ENCODE measurements at places on chromosomes 12 and 14.

GRCh38 chr14:72559202-72559601 is 334.7 kb downstream of the DPF3 start:
- no peak for DNase-seq

DNA sequence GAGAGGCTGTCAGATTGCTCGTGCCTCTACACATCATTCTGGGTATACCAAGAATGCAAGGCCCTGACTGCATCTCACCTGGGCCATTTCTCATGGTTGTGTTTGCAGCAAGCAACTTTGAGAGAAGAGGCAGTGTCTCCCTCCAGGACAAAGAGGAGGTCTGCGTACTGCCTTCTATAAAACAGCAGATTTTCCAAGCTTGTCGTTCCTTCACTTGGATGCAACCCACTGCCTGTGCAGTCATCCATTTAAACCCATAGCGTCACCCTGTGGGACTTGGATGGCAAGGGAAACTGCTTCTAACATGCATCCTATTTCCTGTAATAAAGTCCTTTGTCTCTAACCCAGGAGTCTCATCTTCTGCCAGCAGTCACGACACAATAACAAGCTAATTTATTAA is 1.3 kb downstream of the POMT2 start:
- DNase-seq, result no peak

DNA sequence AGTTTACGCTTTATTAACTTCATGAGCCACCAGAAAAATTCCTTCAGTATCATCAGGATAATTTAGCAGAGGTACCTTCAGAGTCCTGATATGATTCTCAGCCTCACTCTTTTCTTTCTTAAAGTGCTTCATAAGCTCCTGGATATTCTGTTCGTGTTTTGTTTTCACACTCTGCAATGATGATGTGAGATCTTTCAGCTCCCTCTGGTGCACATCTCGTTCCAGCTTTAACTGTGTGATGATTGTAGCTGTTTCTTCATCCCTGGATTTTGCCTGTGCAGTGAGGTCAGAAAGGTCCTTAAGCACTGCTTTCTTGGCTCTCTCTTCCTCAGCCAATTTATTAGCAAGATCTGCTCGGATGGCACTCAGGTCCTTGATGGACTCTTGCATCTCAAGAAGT is 156.7 kb downstream of the CEP128 start:
- DNase-seq, result no peak

DNA sequence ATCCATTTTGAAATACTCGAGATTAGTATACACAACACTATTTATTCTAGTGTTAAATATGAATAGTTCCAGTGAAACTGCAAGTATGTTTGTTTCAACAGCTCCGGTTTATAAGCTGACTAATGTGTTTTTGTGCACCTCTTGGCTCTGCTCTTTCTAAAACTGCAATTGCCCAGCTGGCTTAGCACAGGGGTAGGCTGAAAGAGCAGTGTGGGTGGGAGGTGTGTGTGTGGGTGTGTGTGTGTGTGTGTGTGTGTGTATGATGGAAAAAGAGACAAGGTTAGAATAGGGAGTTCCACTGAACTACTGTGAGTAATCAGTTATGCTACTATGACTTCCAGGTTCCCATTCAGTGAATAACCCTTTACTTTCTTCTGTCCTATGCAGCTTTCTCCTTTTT is 37.8 kb upstream of the DDHD1 start:
- DNase-seq, result peak; percentile 41

DNA sequence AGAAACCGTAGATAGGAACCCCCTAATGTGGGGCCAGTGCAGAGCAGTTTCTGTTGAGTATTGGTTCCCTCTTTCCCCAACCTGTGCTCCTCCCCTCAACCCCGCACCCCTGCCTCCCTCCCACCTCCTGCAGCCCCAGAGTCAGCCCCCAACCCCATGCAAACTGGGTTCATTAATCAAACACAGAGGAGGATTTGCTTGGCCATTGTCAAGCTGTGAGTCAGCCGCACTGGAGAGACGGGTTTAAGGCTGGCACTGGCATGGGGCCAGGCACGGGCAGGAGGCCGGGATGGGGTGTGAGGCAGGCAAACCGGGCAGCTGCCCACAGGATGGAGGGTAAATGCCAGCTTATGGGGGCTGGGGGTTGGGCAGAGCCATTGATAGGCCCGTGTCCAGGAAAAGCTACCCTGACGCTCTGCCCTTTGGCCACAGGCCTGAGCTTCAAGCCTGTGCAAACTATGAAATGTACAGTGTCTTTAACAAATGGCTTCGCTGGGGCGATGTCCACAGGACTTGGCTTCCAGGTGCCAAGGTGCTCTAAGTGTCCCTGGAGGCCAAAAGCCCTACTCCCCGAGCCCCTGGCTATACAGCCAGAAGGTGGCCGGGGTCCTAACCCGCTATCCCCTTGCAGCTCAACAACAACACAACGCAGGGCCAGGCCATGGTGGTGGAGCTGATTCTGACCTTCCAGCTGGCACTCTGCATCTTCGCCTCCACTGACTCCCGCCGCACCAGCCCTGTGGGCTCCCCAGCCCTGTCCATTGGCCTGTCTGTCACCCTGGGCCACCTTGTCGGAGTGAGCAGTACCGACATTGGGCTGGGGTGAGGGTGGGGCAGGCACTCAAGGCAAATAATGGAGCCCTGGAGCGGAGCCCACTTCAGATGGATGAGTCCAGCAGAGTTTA is 1.4 kb downstream of the AQP5 start:
- no peak for DNase-seq

GRCh38 chr12:22702690-22703089 is 77.7 kb downstream of the ETNK1 start:
- no peak for DNase-seq

- DNase-seq, result no peak
Observed at GRCh38 chr14:32998433-32998832, 59.8 kb downstream of the NPAS3 start.

DNA sequence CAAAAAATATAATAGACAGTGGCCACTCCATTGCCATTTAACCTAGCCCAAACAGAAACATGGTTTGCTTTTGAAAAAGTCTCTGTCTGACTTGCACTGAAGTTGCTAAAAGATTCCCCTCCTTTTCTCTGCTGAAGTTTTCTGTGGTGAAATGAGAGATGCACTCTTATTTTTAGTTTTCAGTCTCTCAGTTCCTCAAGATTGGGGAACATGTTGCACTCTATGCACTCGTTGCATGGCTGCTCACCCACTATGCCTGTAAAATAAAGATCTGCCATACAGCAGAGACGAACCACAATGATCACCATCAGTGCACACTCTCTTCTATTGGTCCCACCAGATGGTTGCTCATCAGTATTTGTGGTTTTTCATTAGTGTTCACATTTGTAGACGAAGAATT is 13.1 kb upstream of the DAAM1 start:
- DNase-seq, result no peak

DNA sequence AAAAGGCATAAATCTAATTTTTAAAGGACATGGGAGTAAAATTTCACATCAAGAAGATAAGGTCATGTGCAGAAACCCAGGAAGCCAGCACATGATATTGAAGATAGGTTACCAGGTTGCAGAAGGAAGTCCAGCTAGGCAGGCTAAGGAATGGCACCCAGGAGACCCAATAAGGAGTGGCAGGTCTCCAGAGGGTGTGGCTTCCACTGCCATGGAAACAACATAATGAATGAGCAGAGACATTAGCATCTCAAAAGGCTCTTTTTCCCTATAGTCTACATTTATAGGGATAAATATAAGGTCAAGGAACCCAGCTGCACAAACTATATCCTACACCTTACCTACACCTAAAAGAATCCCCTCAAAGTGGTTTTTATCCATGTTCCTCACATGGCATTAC is 275.9 kb downstream of the RPS29 start:
- no peak for DNase-seq

DNA sequence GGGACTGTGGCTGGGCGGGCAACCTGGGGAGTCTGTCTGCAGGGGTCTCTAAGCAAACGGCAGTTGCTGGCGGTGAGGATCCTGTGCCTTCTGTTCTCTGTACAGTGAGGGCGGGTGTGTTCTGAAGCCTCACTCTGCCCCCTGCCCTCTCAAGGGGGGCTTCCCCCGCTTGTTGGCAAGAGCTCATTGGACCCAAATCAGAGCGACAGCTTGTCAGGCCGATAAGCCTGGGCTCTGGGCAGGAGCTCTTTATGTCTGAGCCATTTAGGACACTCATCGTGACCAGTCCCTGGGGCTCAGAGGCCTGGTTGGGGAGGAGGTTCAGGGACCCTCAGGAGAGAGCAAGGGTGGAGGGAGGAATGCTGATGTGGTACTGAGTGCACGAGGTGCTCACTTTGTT is 136.0 kb downstream of the TSPAN9 start:
- no peak for DNase-seq

GRCh38 chr12:100724071-100724470 is 70.5 kb upstream of the ANO4 start:
- DNase-seq, result no peak

GRCh38 chr12:31205054-31205453 is 120.9 kb downstream of the SINHCAF start:
- DNase-seq, result no peak

- DNase-seq, result no peak
Observed at GRCh38 chr14:94483071-94483451, 7.1 kb upstream of the SERPINA9 start.

DNA sequence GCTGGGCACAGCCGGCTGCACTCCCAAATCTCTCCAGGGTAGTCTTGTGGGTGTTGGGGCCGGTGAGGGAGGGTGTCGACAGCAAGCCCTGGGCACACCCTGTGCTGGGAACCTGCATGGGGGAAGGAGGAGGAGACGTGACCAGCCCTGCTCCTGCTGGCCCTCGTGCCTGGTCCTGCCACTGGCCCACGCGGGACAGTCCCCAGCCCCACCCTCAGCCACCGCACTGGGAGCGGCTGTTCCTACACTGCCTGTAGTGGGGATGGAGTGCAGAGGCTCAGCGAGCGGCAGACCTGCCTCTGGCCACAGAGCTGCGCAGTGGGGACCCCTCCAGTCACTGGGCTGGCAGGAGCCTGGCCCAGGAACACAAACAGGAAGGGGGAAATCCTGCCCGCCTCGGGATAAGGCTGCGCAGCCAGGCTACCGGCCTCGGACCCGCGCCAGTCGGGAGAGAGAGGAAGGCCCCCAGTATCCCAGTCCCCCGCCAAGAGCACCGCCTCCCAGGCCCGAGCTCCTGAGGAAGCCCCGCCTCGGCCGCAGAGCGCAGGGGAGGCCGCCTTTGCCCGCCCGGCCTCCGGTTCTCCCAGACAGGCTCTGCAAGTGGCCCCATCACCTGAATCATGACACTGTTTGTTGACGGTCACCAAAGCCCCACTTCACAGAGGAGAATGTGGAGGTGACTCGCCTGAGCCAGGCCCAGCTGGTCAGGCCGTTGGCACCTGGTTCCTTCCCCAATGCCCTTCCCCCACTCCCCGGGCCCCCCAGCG is 10.6 kb downstream of the AHNAK2 start:
- DNase-seq, result no peak

DNA sequence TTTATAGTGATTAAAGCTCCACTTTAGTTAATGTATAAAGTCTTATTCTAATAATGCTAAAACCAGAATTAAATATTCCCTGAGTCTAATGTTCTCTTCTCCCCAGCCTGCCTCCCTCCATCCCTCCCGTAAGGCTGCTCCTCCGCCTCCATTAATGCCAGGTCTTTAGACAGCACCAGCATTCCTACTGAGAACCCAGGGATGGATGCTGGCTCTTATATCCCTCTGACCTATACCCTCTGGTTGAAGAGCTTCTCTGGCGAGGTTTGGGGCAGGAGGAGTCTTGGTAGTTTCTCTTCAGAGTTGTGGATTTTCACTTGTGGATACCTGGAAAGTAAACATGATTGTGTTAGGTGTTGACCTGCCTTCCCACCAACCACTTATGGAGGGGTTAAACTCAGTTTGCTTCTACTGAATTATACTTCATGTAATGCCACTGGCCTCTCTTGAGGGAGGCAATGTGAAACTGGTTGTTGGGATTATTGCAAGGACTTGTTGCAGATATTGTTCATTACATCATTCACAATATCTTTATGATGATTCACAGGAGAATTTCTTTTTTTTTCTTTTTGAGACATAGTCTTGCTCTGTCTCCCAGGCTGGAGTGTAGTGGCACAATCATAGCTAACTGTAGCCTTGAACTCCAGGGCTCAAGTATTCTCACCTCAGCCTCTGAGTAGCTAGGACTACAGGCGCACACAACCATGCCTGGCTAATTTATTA is 11.1 kb upstream of the SMAGP start:
- no peak for DNase-seq

- DNase-seq, result no peak
Observed at GRCh38 chr12:65756956-65757511, 67.2 kb upstream of the HMGA2 start.

DNA sequence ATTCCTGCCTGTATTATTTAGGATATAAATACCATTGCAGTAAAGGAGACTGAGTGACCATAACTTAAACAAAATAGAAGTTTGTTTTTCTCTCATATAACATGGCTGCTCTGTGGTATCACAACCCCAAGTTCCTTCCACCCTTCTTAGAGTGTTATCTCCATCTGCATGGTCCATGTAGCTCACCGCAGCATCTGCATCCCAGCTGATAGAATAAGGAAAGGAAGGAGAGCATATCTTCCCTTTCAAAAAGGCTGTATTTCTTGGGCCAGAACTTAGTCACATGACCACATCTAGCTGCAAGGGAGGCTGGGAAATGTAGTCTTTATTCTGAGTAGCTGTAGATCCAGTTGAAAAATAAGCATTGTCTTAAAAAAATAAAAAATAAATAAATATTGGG is 184.8 kb upstream of the NUDT4 start:
- no peak for DNase-seq

Measured in stimulated activated CD8-positive, alpha-beta memory T cell treated with anti-CD3 and anti-CD28 coated beads, Interleukin-4, amount 100 ng/mL, for 24 hours (primary cell).